ENCODE measurements at places on chromosomes 2 and 18.

GRCh38 chr2:6864231-6864754, 1.4 kb downstream of the CMPK2 start:
- no peak for DNase-seq

DNA sequence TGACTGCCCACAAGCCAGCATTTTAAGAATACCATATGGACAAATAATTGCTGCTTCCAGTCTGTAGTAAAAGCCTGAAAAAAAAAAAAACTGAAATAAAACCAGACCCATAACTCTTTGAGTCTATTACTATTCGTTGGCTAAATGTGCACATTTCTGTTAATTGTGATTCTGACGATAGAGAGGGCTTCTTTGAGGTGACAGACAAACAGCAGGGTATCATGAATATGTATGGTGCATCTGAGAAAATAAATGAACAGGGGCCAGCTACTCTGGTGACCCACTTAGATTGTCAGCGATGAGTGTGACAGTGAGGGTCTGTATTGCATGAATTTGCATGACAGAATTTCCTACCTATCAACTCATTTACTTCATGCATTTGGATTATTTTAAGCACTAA, 427.8 kb upstream of the SOX11 start:
- no peak for DNase-seq

DNA sequence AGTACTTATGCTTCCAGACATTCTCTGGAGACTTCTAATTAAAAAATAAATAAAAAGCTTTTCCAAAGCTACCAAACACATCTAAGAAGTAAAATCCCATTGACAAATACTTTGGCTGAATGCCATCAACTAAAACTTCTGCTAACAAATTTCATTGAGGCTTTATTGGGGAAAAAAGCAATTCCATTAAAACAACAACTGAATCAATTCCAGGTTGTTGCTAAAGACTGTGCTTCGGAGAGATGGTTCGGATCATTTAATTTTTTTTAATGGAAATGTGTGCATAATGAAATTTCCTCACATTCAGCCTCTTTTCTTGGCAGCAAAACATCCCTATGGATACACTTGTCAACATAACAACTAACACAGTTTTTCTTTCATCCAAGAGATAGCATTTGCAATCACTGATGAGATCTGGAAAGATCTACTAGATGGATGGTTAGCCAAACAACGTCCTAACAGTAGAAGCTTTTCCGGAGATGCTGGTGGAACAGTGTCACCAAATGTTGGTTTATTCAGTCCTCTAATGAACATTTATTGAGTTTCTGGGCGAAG, 446.1 kb upstream of the FAM98A start:
- no peak for DNase-seq

DNA sequence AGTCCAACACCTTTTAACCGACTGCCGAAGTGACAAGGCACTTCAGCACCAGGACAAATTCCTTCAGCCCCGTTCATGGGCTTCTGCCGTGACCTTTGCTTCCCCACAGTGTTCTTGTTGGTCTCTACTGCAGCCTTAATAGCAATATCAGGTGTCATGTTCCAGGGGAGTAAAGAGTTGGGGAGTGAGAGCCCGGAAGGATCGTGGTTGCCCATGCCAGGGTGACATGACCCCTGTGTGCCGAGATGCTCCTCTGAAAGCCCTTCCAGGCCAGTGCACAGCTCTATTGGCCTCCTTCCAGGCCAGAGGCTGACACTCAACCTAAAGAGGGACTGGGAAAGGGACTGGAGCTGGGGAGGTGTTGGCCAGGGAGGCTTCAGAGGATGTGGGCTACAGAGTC, 279.2 kb downstream of the CYRIA start:
- DNase-seq = peak; percentile 45

- DNase-seq = no peak
Observed at GRCh38 chr18:76363436-76364120, 131.5 kb downstream of the ZNF516 start.

DNA sequence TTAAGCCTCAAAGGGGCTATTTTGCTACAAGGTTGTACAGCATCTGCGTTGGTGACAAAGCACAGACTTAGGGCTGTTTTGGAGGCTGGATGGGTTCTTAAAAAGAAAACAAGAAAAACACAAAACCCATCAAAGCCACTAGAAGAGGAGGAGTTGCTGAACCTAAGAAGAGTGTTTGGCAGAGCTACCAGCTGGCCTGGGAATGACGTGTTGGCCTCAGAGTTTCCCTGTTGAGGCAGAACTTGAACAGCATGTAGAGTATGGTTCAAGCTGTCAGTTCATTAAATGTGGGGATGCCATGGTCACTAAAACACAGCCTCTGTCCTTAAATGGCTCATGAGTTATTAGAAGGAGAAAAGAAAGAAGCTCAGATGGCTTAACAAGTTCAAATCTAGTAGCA, 162.5 kb downstream of the TTC32 start:
- peak; percentile 61 for DNase-seq

GRCh38 chr2:55862246-55862645, 61.3 kb downstream of the EFEMP1 start:
- peak; percentile 36 for DNase-seq

- DNase-seq = no peak
Observed at GRCh38 chr2:94982675-94983074, 42.8 kb upstream of the MAL start.

DNA sequence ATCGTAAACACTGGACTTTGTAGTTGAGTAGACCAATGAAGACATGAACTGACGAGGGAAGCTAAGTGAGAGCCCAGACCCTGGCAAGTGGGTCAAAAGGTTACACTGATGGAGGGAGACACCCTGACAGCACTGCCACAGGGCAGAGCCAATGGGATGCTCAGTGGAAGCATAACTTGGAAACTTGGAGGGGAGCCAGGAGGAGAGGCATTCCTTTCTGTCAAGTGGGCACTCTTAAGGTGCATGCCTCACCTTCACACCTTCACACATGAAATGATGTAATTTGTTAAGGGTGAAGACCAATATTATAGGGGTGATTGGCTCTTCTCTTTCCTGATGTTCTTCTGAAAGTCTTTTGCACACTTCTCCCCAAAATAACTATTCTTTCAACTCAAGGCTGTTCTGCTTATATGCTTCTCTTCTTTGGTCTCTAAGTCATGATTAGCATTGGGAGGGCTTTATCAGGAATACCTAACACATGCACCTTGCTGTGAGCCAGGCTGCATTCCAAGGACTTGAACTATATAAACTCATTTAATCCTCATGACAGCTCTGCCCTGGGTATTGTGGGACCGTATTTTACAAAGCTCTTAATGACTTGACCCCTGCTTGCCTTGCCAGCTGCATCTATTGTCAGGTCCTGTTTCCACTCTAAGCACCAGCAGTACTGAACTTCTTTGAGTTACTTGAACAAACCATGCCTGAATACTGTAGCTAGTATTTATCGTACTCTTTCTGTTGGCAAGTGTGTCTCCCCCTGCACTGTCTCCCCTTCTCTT, 19.0 kb downstream of the RPL37A start:
- no peak for DNase-seq

GRCh38 chr2:54226260-54226659, 29.8 kb downstream of the TSPYL6 start:
- DNase-seq = no peak

DNA sequence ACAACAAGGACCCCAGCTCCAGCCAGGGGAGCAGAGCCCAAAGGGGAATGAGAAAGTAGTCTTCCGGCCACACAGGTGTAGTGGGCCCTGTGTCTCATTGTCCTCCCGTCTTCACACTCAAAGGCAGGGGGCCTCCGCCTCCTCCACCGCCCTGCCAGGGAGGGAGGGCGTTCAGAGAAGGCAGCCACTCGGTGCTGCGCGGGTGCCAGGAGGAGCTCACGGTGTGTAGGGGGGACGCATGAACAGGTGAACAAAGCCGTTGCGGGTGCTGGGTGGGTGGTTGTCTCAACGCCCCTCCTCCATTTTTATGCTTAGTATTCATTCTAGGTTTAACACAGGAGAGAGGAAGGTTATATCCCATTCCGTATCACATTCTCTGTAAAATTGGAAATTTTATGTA, 36.7 kb downstream of the SH3BP4 start:
- DNase-seq = no peak

GRCh38 chr18:78650926-78651325, 328.7 kb upstream of the SALL3 start:
- DNase-seq = no peak

GRCh38 chr2:101818531-101819451, 121.3 kb downstream of the MAP4K4 start:
- DNase-seq = no peak

- DNase-seq = no peak
Observed at GRCh38 chr2:136530146-136530545, 235.2 kb upstream of the THSD7B start.

Measured in right cardiac atrium (tissue), 5 donors.